RCC 7860 (cell line): ENCODE measurements at places on chromosomes 16 and 17.

- no peak for DNase-seq
Observed at GRCh38 chr16:26950636-26951035, 116.1 kb upstream of the C16orf82 start.

GRCh38 chr17:83062011-83062817, 17.2 kb upstream of the METRNL start:
- no peak for DNase-seq

DNA sequence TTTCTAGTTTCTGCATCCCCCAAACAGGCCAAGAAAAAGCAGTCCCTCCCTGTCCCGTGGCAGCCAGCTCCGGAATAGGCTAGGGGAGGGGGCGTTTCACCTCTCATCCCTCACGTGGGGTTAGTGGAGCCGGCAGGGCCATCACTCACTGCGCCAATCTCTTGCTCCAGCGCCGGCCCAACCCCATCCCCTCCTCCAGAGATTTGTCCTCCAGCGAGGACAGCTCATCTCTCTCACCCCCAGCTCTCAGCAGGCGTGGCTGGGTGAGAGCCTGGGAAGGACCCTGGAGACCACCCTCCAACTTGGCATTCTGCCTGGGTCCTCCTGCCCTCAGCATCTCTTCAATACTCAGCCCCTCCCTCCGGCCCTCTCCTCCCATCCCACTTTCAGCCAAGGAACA, 74.1 kb downstream of the TMEM132E start:
- DNase-seq = no peak

- DNase-seq = no peak
Observed at GRCh38 chr17:17504341-17505140, 8.3 kb upstream of the RASD1 start.

DNA sequence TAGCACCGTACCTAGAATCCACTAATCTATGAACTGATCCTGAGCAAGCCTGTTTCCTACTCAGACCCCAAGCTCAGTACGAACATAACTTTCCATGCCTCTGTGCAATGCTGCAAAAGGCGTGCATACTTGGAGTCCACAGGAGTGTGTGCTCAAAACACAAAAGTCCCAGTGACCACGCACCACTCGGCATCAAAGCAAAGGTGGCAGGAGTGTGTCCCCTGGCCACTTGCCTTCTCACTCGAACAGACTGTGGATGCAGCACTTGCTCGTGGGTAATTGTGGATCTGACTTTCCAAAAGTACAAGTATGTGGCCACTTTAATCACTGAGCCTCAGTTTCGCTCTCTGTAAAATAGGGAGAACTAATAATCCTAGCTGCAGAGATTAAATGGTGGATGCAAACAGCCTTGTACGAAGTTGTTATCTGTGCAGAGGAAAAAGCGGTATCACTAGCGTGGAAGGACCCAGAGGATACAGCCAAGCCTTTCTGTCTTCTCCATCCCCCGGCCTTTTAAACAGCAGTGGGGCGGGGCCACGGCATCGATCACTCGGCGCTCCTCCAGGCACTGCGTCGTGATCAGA, 311 bp upstream of the KDM8 start:
- no peak for DNase-seq

GRCh38 chr17:44733753-44734152, 25.0 kb upstream of the ADAM11 start:
- no peak for DNase-seq

DNA sequence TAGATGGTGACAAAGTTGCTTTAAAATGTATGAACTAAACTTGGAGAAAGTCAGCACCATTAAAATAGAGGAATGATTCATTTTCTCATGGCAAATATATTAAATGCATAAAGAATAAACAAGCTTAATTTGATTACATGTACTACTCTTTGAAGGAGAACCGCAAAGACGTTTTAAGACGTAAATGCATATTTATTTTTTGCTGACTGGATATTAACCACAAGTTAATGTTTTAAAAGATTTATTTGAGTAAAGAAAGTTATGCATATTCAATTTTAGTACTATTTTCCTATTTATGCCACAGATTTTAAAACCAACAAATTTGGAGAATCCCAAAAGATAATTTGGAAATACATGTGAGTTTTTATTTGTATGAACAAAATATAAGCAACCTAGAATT, 1121.9 kb downstream of the CDH8 start:
- no peak for DNase-seq

- DNase-seq = no peak
Observed at GRCh38 chr17:21298056-21298982, 13.8 kb downstream of the MAP2K3 start.
